ENCODE measurements at places on chromosomes 7 and 10.
A peak's percentile ranks its signal among the peaks of the same experiment; 100 is the strongest.

DNA sequence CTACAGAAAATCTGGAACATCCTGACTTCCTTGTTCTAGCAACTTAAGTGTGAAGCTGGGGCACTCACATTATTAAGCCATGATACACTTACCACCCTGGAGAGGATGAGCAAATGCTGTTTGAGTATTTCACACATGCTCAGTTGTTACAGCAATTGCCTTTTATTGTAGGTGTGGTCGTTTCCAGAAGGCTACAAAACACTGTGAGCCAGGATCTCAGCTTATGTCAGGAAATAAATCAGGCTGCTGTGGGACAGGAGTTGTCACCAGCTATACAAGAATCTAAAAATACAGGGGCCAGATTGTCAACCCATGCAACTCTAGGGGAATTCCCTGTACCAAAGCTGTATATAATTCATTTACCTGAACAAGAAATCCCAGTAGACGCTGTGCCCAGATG lies 273.3 kb upstream of the SP4 start:
- no peak for DNase-seq

DNA sequence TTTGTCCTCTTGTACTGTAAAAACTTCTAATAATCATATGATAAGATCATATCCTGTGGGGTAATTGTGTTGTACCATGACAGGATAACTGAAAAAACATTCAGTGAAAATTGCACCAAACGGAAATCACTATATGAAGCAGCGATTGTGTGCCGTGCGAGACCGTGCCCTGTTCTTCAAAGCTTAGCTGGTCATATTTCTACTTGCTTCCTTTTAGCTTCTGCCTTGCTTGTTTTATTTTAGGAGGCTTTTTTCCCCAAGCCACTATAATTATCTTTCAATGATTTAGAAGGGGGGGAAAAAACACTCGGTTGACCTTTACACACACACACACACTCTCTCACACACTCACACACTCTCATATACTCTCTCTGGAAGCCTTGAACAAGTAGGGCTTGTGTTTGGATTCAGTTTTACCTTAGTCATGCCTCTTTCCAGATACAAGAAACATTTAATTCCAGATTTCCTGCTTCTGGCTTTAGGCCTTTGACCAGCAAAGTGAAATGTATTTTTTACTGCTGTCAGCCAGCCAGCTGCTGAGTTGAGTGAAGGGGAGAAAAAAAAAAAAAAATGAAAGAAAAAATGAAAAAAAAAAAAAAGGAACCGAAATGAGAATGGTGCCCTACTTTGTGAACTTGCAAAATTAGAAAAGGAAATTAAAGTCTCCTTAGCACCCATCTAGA lies 181.4 kb downstream of the ARID5B start:
- peak; percentile 61 for DNase-seq

GRCh38 chr10:22556774-22557173 lies 157.6 kb downstream of the PIP4K2A start:
- no peak for DNase-seq

GRCh38 chr10:110979611-110980010 lies 60.2 kb downstream of the SHOC2 start:
- no peak for DNase-seq

DNA sequence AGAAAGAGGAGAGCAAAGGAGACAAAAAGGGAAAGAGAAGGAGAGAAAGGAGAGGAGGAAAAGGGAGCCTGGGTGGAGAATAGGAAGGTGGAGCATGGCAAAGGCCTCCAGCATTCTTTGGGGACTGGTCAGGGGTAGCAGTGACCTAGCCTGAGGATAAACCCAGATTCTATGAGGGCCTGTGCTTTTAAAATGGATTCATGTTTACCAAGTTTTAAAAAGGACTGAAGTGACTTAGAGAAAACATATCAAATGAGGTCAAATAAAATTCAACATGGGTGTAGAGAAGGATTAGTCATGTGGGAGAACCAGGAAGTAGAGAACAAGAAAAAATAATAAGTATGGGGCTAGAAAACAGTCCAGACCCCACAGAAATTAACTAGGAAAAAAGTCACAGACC lies 20.7 kb downstream of the CREB3L2 start:
- no peak for DNase-seq

DNA sequence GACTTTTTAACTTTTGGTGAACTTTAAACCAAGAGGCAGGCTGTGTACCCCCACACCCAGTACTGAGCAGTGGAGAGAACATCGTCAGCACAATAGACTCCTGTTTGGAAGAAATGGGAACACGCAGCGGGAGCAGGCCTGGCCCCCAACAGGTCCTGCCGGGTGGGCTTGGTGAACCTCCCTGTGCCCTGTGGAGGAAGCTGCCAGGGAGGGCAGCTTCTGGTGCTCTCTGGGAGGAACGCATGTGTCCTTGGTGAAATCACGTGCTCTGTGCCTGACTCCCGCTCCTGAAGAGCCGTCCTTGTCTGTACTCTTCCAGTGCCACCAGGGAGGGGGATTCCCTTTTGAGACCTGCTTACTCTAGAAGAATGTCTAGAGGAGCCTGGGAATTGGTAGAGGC lies 31.6 kb downstream of the CHAT start:
- no peak for DNase-seq

Measured in CD4-positive, alpha-beta T cell treated with Interleukin-6 at 100 ng/mL for 8 hours (primary cell).